ENCODE measurements at places on chromosomes 3 and 15. TPM values are rescaled to one million over a fixed set of nuclear protein-coding genes. Genes with fewer than 3 reads are reported as not detected.

GRCh38 chr15:100766243-100767000 is 113.2 kb upstream of the ALDH1A3 start:
- DNase-seq, result no peak

GRCh38 chr15:78244101-78244500 is 9.7 kb upstream of the ACSBG1 start:
- DNase-seq, result no peak

The HHATL gene
- polyA plus RNA-seq, result 1.7 TPM

The PSTPIP1 gene
- polyA plus RNA-seq, result 1.9 TPM

The ECE2 gene
- polyA plus RNA-seq, result not detected

DNA sequence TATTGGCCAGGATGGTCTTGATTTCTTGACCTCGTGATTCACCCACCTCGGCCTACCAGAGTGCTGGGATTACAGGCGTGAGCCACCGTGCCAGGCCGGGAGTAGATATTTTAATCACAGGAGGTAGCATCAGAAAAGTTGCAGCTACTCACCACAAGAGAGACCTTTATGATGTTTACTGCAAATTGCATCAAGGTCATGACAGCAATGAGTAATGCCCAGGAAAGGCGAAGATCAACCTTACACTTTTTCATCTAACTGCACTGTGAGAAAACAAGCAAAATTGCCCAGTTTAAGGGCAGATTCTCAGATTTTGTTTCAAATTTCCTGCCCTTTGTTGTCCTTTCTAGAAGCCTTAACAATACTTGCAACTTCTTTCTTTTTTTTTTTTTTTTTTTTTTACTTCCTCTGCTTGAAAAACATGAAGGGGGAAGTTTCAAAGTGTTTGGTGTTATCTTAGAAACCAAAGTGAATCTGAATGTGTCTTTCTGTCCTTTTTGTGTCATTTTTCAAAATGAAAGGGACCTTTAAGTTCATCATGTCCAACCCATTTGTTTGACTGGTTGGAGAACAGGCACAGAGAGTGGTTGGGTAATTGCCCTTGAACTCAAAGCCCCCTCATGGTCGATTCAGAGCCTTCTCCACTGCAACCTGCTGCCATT is 25.0 kb downstream of the TGFBR2 start:
- no peak for DNase-seq

DNA sequence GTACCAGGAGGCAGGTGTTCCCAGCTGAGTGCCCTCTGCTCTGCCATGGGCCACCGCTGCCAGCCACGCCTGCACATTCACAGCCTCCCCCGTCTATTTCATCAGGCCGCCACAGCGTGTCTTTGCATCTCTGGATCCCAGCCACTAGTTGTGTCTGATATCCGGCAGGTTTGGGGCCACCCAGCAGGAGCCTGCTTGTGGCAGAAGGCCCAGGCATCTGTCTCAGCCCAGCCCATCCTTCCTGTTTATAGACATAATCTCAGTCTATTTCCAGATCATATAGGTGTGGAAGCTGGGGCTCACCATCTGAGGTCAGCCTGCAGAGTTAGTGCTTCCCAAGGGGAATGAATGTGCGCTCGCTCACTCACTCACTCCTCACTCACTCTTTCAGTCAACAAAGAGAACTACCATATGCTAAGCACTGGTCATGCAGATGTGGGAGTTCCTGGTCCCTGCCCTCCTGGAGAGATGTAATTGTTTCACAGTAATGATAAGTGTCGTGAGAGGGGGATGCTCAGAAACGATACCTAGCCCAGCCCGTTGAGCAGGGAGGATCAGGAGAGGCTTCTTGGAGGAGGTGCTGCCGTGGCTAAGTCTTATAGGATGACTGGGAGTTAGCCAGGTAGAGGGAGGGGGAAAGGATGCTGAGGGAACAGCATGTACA is 60.6 kb downstream of the FGD5 start:
- DNase-seq, result no peak

GRCh38 chr3:13461169-13462124 is 18.7 kb upstream of the HDAC11 start:
- DNase-seq, result no peak

GRCh38 chr15:59528961-59529402 is 82.6 kb upstream of the GCNT3 start:
- DNase-seq, result peak; percentile 79

GRCh38 chr3:109035082-109035481 is 81.4 kb upstream of the GUCA1C start:
- no peak for DNase-seq

The EPHA6 gene
- 0.41 TPM for polyA plus RNA-seq

The RUBCN gene
- polyA plus RNA-seq, result 13.9 TPM

DNA sequence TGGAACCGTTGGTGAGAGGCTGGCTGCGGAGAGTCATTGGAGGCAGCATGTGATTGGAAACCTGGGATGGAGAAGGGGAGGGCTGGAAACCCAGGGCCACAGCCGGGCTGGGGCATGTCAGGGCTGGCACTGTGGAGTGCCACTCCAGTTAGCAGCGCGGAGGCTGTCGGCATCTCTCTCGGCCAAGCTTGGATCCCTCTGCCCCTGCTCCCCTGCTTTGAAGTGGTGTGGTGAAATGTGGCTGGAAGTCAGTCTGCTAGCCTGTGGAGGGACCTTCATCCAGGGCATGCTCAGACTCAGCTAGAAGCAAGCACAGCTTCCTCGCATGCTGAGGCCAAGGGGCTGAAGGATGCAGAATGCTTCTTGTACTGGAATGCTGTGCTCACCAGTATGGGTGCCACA is 13.5 kb downstream of the SLCO3A1 start:
- no peak for DNase-seq

GRCh38 chr3:59040902-59041301 is 8.9 kb downstream of the CFAP20DC start:
- no peak for DNase-seq

The RHO gene
- polyA plus RNA-seq, result not detected

The TTLL13 gene
- polyA plus RNA-seq, result 0.13 TPM

DNA sequence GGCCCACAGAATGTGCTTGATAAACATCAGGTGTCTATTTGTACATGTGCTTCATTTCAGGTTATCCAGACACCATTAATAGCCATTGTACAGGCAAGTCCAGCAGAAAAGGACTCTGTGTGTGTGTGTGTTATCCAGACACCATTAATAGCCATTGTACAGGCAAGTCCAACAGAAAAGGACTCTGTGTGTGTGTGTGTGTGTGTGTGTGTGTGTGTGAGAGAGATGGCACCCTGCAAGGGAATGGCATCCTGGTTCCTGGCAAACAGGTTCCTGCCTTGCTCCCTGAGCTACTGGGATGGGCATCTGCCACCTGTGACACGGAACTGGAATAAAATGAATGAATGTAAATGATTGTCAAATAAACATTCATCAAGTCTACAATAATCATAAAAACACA is 11.7 kb downstream of the SUCLG2 start:
- no peak for DNase-seq

DNA sequence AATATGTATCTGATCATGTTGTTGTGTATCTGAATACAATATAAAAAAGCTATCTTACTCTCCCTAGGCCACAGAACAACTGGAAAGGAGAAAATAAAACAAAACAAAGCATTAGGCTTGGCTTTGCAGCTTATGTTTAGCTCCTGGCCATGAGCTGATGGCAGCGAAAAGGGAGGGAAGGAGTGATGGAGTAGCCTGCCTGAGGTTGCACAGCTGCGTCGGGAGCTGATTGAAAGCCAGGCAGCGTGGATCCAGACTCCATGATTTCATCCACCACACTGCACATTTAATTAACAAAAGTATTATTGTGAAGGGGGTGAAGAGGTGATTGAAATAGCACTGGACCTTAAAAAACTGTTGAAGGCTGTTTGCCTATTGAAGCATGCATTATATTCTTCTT is 212.2 kb downstream of the GABRG3 start:
- peak; percentile 13 for DNase-seq

The NRROS gene
- 5.8 TPM for polyA plus RNA-seq

The TF gene
- polyA plus RNA-seq, result 65.3 TPM

- no peak for DNase-seq
These were observed 38.7 kb downstream of the PDIA5 start for GRCh38 chr3:123105201-123106189.

The COL6A5 gene
- polyA plus RNA-seq, result 1.6 TPM

GRCh38 chr3:163071713-163072112 is 1575.1 kb downstream of the OTOL1 start:
- peak; percentile 72 for DNase-seq

The TRAK1 gene
- polyA plus RNA-seq, result 28.0 TPM

- DNase-seq, result no peak
These were observed 175.3 kb upstream of the SLC2A2 start for GRCh38 chr3:171201825-171202224.

GRCh38 chr3:117455782-117456181 is 746.2 kb downstream of the TUSC7 start:
- DNase-seq, result no peak

DNA sequence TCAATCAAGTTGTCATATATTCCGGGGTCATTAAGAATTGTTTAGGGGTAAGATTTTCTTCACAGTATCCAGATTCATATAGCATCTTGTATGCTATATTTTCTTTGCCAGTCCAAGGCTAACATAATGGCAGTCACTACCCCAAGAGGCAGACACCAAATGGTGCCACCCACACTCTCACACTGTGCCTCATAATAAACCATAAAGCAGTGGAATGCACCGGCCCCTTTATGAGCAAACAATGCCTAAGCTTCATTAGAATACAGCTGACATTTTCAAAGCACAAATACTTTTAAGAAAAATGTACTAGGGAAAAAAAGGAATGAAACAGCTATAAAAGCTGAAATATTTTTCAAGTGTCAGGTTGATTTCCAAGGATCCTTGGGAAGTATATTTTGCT is 121.6 kb downstream of the TFDP2 start:
- peak; percentile 18 for DNase-seq

All from right lung (tissue), 10 donors.